CD4-positive, alpha-beta T cell treated with Interleukin-21 for 1 hour (primary cell): ENCODE measurements at places on chromosomes 4 and X.

DNA sequence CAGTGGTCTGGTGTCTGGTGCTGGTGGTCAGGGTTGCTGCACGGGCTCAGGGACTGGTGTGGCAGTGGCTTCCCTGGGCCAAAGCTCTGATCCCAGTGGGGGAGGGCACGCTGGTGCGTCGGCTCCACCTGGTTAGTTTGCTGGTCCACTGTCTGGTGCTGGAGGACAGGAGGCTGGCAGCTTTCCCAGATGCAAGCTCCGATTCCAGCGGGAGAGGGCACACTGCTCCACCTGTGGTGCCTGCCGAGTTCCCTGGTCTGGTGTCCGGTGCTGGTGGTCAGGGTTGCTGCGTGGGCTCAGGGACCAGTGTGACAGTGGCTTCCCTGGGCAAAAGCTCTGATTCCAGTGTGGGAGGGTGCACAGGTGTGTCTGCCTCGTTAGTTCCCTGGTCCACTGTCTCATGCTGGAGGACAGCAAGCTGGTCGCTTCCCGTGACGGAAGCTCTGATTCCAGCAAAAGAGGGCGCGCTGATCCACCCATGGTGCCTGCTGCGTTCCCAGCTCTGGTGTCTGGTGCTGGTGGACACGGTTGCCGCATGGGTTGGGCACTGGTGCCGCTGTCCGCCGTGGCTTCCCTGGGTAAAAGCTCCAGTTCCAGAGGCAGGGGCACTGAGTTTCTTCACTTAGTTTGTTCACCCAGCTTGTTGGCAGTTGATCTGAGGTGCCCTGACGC, 5.8 kb downstream of the VMA21 start:
- DNase-seq: no peak

DNA sequence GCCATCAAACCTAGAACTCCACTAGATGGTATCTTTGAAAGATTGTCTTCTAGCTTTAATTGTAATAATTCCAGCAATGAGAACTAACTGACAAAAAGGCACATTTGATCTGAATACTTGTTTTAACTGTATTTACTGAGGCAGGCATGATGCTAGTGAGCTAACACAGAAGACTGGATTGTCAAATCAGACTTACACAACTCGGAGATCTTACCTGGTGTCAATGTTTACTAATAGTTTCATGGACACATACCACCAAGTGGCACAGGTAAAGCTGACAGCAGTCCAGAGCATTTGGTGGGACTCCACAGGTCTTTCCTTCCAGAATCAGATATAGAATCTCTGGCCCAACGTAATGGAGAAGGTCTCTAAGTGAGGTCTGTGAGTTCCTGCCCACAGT, 229.9 kb upstream of the BOD1L1 start:
- no peak for DNase-seq

DNA sequence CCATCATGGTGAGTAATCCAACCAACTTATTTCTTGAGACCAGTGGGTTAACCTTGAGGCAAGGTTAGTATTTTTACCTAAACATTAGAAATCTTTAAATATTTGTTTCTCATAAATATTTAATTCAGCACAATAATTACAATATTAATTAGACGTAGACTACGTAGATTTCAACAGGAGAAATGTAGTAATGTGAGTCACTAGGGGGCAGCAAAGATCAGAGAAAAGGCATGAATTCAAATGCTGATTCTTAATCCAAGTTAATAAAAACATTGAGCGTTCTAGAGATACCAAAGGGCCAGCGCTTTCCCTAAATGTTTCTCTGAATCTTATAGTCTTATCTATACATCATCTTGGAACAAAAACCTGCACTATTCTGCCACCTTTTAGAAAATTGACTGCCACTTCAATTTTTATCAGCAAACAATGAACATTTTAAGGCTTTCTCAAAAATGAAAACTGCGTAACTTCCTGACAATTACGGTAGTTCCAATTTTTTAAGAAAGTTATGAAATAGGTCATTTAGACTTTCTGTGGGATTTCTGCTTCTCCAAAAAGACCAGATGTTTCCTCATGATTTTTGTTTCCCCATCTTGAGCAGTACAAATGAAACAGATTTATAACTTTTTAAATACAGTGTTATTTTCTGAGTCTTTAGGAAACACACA, 180.7 kb downstream of the GASK1B start:
- peak; percentile 52 for DNase-seq

DNA sequence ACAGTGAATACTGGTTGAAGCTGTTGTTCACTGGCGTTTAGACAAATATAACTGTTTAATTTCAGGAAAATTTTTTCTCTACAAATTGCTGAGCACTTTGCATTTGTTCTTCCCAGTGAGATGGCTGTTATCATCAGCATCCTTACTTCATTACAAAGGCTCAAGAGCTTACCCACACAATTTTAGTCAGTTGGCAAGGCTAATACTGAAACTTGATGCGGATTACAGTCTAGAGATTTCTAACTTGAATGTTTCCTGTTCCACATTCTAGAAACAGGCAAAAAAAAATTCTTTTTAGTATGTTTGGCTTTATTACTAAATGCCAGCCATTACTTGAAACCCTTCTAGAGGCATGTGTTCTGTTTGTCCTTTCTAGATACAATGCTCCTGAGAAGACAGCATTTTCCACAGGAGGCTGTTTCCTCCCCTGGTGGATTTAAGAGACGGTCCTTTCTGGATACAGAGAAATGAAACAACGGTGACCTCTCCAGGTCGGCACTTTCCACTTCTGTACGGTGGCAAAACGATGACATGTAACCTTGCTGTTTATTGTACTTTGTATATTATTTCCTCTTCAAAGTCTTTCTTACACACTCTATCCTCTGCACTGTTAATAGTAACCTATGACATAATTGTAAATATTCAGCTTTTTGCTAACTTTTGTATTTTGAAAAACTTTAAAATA, 80.9 kb downstream of the RFC1 start:
- no peak for DNase-seq

- DNase-seq: no peak
These were observed 821.2 kb downstream of the RPA4 start for GRCh38 chrX:97704881-97705280.

- DNase-seq: no peak
These were observed 108.4 kb upstream of the ATXN3L start for GRCh38 chrX:13428053-13428786.

DNA sequence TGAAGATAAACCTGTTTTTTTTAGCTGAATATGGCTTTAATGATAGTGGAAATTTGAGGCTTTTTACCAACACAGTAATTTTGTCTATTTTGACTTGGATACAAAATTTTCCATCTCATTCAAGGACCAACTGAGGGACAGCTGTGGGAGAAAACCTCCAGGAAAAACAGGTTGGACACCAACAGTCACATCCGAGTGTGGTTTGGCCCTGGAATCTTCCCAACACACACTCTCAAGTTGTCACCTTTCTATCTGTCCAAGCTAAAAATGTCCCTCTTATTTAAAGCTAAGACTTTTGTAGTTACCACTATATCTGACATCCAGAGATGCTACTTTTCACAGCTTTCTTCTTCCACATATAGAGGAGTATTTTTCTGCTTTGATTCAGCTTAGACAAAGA, 404.9 kb downstream of the PCDH7 start:
- DNase-seq: no peak

DNA sequence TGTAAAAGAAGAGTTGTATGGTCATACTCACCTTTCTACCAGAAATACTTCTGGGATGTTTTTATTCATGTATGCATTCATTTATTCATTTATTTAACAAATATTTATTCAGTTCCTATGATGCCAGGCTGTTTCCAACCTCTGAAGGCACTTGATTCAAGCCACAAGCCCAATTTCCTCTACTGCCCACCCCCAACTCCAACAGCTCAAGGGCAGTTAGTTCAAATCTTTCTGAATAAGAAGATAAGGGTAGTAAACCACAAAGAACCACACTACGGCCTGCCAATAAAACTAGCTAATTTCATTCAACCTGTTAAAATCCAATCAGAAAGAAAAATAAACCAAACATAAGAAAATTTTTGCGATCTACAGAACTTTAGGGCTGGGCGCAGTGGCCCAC, 31.2 kb downstream of the LRBA start:
- no peak for DNase-seq

DNA sequence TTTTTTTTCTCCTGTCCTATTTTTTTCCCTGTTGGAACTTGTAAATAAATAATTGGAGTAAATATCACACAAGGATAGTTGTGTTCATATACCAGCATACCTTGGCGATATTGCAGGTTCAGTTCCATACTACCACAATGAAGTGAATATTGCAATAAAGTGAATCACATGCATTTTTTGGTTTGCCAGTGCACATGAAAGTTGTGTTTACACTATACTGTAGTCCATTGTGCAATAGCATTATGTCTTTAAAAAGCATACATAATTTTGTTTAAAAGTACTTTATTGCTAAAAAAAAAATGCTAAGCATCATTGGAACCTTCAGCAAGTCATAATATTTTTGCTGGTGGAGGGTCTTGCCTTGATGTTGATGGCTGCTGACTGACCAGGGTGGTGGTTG, 88.6 kb downstream of the GSTCD start:
- no peak for DNase-seq

DNA sequence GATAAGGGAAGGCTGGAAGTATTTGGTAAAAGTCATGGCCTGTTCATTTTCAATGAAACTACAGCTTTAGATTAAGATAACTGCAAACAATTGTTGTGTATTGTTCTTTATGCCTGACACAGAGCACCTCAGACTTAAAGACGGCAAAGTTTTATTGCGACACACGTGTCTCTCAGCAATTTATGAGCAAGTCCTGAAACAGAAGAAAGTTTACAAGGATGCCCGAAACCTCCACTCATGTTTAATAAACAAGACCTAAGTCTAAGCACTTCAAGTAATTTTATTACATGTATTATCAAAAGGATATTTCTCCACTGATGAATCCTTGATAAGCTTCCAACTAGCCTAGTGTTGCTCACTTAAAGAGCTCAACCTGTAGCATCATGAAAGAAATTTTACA, 51.0 kb downstream of the DHX15 start:
- no peak for DNase-seq

DNA sequence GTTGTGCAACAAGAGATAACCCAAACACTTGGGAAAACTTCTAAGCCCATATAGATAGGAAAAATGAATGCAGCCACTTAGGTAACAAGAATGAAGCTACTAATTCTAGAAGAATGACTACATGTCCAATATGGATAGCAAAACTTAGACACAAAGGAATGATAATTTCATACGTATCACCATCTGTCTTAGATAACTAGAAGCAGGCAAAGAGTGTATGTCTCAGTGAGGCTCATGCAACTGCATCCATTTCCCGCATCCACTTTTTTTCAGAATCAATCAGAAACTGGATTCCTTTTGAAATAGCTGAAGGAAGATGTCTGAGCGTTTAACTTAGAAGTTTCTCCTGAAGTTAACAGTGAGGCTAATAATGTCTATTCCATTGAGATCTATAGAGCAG, 408.7 kb upstream of the PITX2 start:
- DNase-seq: no peak

DNA sequence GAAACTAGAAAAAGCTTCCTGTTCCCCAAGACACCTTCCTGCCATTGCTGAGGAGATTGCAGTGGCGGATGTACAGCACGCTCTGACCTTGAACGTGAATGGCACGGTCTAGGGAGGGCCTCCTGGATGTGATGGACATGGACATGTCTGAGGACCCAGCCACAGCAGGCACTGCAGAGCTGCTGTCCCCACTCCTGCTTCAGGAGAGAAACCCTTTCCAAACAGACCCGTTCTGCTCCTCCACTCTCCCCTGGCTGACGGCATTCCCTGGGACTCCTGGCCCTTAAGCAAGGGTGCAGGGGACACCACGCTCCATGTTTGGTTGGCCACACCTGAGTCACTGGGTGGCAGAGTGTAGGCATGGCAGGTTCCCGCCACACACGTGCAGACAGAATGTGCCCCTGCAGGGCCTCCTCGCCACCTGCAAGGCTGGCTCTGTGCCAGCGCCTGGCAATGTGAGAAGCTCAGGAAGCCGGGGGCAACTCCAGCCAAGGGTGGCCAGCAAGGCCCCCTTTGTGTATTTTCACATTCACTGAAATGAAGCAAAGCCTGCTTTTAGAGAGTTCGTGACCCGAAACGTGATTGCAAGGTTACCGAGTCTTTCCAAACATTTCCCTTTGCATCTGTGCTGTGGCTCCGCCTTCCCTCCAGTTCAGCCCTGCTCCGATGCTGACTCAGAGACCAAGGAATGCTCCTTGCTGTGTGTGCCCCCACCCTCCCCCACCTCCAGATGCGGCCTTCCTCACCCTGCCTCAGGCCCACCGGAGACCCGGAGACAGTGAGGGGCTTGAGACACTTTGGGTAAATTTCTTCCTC, 46.1 kb downstream of the HTRA3 start:
- no peak for DNase-seq

DNA sequence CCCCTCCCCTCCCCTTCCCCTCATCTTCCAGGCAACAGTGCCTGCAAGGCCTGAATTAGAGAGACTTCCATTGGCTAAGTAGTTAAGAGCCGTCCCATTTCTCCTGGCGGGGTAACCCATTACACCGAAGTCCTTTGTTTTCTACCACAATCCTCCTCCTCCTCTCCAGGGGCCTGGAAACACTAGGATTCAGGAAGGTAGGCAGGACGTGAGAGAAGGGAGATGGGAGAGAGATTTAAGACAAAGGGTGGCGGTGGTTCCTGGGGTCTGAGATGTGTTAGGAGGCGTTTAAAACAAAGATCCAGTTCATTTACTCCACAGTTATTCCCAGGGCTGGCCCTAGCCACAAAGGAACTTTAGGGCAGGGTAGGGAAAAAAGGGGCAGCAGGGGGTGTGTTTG, 28.0 kb downstream of the NYX start:
- DNase-seq: no peak

- DNase-seq: no peak
These were observed 1153.0 kb downstream of the C4orf33 start for GRCh38 chr4:130249002-130249401.

GRCh38 chrX:137195991-137196390, 162.2 kb upstream of the GPR101 start:
- no peak for DNase-seq

- no peak for DNase-seq
These were observed 110.6 kb upstream of the ADAMTS3 start for GRCh38 chr4:72679666-72680065.

- DNase-seq: no peak
These were observed 6.0 kb downstream of the PLP1 start for GRCh38 chrX:103782640-103783039.

DNA sequence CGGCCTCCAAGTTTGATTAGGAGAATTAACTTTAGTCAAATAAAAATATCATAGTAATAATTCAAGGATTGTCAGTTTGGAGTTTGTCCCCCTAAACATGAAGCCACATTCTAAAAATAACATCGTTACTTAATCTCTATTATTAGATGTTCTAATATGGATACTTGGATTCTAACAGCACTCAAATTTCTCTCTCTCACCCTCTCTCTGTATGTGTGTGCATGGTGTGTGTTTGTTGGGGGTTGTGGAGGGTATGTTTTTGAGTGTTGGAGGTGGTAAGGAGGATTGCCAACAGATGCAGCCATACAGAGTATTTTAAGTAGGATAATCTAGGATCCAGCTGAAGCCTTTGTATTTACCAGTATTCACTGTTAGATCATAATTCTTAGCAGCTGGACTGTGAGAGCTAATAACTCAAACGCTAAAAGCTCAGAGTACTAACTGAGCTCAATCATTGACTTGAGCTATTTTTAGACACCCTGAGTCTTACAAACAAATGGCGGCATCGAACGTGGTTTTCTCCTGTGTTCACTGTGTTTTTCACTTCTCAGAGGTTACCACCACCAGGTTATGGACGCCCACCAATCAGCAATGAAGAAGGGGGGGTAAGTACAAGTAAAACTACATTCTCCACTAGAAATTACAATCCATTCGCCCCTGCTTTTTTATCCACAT, 8.8 kb downstream of the ENAM start:
- no peak for DNase-seq

GRCh38 chr4:113057891-113058290, 8.4 kb downstream of the ANK2 start:
- DNase-seq: no peak
